ENCODE measurements at places on chromosomes 4 and X.

- no peak for DNase-seq
These were observed 84.8 kb upstream of the EDNRA start for GRCh38 chr4:147396105-147396504.

GRCh38 chrX:70421618-70422017 is 1.5 kb upstream of the GDPD2 start:
- DNase-seq: no peak

DNA sequence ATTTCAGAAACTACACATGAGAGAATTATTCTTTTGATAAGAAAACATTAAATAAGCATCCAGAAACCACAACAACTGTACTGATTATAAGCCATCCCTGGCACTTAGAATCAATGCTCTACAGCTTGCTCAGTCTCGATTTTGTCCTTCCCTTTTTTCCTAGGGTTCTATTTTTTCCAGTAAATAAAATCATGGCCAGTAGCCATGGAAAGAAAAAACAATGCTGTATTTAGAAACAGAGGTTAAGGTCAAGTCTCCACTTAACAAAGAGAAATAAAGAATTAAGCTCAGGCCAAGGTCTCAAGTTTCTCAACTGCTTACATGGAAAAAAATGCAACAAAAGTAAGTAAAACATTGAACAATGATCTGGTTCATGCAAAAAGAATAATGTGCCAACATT is 38.7 kb upstream of the GRID2 start:
- DNase-seq: no peak

DNA sequence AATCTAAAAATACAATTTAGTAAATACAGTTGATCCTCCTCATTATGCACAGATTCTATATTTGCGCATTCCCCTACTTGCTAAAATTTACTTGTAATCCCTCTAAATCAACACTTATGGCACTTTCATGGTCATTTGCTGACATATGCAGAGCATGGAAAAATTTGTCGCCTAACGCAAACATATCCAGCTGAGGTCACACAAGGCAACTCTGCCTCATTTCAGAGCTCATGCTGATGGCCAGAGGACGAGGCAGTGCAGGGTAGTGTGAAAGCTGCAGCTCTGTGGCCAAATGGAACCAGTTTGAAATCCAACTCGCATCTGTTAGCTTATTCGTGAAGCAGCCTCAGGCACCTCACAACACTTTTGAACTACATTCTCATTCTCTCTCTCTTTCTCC is 39.7 kb upstream of the KLHL2 start:
- no peak for DNase-seq

- DNase-seq: no peak
These were observed 134.1 kb downstream of the PJA1 start for GRCh38 chrX:69031181-69031580.

GRCh38 chr4:104302731-104303130 is 192.0 kb downstream of the CXXC4 start:
- no peak for DNase-seq

DNA sequence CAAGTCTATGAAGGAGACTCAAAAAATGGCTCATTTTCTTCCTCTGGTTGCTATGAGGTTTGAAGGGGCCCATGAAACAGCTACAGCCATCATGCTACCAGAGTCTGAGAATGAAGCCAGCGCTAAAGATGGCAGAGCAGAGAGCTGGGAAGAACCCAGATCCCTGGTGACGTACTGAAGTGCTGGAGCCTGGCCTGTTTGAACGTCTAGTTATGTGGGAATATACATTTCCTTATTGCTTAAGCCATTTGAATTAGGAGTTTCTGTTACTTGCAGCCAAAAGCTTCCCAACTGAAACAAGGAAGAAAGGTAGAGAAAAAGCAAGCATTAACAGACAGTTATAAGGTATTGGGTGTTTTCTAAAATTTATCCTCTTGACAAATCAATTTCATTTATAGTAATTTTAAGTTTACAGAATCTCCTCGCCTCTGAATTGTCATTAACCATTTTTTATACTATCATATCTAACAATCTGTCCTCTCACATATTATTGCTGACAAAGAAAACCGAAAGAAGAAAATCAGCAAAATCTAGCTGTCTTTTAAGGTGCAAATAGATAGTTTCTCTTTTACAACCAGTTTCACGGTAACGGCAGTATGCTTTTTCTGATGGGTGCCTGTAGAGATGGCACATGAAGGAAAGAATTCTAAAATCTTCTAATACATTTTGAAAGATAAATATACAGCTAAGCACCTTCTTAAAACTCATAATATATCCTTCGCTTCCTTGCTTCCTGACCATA is 8.9 kb upstream of the COQ2 start:
- DNase-seq: no peak

DNA sequence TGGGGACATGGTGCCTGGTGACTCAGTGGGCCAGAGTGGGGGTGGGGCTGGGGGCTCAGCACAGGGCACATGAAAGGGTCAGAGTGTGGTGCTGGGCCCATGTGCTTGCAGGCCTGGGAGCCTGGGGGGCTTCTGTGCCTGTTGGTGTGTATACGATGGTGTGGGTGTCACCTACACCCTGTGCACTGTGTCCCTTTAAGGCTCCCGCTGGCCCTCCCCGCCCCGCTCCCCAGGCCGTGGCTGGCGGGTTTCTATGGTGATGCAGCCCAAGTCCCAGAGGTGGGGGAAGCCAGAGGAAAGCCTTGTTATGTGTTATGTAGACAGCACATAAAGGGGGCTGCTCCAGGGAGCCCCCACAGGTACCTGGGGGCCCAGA is 5.5 kb downstream of the L1CAM start:
- DNase-seq: no peak

GRCh38 chrX:96729868-96730643 is 45.4 kb downstream of the DIAPH2 start:
- DNase-seq: no peak

DNA sequence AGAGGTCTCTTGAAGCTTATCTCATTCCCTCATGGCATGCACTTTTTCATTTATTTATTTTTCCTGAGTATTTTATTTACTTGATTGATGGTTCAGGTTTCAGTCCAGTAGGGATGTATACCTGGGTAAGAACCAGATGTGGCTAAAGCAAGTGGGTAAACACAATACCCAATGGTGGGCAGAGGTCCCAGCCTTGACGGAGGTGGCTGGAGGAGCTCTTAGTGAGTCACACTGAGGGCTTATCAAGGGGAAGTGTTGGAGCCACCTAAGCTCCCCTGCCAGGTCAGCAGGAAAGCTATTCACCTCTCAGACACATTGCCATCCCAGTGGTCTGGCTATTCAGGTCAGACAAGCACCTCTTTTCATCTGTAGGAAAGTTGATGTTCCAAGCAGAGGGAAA is 236.2 kb upstream of the MAGEB16 start:
- no peak for DNase-seq

DNA sequence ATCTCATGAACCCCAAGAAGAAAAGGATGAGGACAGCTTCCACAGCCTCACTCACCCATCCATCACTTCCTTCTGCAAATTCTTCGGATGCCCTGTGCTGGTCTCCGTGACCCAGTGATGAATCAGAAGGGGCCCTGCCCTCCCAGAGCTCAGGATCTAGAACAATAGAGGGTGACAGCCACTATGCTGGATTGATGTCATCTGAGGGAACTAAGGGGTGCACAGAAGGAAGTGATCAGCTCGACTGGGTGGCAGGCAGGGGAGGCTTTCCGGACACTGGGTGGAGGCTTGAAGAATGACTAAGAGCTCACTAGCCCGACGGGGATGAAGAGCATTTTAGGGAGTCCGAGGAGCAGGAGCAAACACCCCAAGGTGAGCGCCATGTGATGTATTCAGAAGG is 1.4 kb upstream of the ZNF185 start:
- DNase-seq: no peak

DNA sequence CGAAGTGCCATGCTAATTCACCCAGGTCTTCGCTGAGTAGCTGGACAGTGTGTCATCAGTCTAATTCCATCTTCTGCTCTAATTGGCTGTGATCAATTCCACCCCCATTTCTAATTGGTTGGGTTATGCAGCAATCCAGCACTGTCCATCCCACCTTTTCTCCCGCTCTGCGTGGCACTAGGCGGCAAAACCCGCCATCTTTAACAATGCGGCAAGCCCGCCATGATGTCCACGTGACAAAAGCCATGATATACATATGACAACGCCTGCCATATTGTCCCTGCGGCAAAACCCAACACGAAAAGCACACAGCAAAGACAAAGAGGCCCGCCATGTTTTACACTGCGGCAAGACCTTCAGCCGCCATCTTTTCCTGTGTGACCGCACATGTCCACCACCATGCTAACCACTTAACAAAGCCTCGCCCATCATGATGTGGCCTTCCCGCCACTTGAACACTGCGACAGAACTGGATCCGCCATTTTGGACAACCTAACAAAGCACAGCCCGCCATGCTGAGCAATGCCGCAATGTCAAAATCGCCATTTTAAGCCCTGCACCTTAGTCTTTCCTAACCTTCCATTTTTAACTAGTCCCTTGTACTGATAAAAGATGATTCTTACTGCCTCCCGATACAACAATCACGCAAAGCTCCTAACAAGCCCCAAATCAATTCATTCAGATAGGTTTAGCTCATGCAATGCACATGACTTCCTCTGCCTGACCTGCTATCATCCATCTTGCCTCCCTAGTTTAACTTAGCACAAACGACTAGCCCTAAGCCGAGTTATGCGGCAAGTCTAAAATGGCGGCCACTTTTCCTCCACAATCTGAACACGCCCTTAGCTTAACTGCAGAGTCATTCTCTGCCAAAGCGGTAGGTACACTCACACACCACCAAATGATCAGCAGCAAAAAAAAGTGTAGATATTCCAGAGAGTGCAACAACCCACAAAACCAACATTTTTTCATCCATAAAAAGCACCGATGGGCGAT is 288.3 kb downstream of the CHIC1 start:
- DNase-seq: no peak

DNA sequence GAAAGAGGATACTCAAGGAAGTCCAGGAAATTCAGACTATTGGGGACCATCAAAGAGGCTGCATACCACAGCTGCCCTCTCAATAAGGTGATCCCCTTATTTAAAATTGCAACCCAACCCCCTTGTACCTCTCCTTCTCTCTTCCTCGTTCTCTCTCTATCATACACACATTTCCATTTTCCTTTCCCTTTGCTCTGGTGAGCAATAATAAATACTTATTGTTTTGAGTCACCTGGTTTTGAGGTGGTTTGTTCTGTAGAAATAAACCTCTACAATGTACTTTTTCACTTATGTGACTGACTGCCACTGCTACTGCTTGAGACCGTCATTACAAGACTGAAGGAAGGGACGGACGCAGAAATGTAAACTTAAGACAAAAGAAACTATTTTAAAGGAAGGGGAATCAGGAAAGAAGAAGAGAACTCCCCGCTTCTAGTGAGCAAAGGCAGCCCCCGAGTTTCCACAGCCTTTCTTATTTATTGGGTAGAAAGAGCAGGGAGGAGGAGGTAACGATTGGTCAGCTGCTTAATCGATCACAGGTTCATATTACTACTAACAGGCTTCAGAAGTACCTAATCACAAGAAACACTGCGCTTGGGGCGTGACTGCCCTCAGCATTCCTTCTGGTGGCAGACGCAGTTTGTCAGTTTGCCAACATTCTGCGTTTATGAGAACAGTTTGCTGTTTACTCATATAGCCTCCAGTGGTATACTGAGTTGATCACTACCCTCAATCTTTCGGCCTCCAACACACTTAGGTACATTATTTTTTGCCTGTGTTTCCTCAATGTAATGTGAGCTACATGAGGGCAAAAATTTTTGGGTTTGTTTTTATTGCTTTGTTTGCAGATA is 16.9 kb upstream of the TMEM165 start:
- DNase-seq: no peak

DNA sequence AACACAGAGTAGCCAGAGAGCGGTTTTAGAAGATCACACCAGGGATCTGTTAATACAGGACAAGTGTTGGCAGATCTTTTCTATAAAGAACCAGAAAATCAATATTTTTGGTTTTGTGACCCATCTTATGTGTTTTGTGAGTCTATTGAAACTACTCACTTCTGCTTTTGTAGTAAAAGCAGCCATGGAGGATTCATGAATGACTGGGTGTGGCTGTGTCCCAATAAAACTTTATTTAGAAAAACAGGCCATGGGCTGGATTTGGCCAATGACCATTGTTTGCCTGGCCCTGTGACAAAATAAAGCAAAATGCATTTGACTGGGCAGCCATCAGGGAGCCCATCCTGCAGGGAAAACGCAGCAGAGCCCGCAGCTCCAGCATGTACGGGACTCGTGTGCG is 99.9 kb upstream of the ADRA2C start:
- no peak for DNase-seq

- no peak for DNase-seq
These were observed 456 bp downstream of the PPARGC1A start for GRCh38 chr4:23889391-23889790.

- DNase-seq: no peak
These were observed 15.0 kb upstream of the CD99L2 start for GRCh38 chrX:150913511-150913910.

- no peak for DNase-seq
These were observed 160.2 kb downstream of the MAGEB5 start for GRCh38 chrX:26376037-26376708.

DNA sequence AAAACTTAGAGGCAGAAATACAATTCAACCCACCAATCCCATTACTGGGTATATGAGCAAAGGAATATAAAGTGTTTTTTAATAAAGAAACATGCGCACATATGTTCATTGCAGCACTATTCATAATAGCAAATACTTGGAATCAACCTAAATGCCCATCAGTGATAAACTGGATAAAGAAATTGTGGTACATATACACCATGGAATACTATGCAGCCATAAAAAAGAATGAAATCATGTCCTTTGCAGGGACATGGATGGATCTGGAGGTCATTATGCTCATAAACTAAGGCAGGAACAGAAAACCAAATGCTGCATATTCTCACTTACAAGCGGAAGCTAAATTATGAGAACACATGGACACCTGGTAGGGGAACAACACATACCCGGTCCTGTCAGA is 807.7 kb upstream of the INTU start:
- DNase-seq: no peak

DNA sequence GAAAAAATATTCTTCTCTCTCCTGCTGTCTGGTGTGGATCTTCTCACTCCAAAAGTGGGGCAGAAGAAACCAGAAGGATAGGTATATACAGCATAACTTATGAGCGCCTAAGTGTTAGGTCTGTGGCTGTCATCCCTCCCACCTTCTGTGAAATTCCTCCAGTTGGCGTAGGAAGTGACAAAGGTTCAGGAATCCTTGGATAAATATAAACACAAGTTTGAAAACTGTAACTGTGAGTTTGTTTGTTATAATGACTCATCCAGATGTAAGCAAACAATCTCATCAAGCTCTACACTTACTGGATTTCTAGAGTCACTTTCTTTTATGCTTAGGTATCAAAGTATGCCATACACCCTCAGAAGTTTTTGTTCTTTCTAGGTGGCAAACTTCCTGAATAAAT is 405.2 kb downstream of the FAT4 start:
- DNase-seq: no peak

GRCh38 chr4:3873408-3874027 is 107.3 kb downstream of the ADRA2C start:
- no peak for DNase-seq

DNA sequence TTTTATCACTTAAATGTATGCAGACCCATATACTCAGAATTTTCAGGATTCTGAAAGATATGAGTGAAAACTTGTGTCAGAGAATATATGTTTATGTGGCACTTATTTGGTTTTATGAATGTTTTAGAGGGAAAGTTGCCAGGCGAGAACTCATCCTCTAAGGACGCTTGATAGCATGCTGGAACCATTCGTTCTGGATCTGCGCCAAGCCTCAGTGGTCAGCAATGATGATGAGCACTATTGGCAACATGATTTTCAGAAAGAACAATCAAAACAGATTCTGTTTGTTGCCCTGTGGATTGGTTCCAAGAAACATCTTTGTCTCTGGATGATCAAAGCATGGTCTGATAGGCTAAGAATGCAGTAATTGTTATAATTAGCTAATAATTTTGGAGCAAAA is 32.1 kb upstream of the RAPGEF2 start:
- no peak for DNase-seq
